Thymus (tissue), 14 donors: ENCODE measurements at places on chromosomes 1 and 21. TPM values are rescaled to one million over a fixed set of nuclear protein-coding genes. Genes with fewer than 3 reads are reported as not detected.

DNA sequence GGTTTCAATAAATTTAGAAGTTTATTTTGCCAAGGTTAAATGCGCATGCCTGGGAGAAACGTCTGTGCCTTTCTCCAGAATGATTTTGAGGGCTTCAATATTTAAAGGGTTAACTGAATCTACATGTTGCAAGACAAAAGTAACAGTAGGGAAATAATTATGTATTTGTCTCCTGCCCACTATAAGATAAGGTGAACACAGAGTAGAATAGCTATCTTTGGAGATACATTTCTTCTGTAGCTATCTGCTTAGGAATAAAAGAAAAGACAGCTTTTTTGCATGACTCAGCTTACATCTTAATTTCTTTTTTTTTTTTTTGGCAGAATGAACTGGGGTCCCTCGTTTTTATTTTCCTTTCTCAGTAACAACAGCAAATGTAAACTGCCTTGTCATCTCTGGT lies 1351.6 kb downstream of the AMY1C start:
- no peaks in the 10 kb centered on the region for H3K4me1 ChIP-seq
- no peak overlapping the region for H3K27ac ChIP-seq
- H3K27me3 ChIP-seq = no peaks in the 10 kb centered on the region
- H3K4me3 ChIP-seq = no peak overlapping the region
- no peaks in the 10 kb centered on the region for H3K36me3 ChIP-seq
- DNase-seq = no peak

DNA sequence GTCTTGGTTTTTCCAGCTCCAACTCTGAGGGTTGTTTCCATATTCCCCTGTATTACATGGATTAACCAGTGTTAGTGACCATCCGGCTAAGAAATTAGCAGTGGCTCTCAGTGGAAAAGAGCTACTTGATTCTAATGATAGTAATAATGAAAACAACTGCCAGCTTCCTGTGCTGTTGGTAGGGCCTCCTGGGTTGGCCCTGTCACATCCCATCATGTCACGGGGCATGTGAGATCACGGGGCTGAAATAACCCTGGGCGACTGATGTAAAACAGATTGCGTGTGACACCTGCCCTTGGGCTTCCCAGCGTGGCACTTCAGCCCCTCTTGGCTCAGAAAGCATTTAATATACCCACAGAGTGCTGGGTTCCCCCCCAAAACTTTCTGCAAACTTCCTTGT lies 149.0 kb downstream of the ROR1 start:
- DNase-seq = no peak
- peaks cover 11% of the 10 kb centered on the region for H3K4me1 ChIP-seq
- H3K27me3 ChIP-seq = no peaks in the 10 kb centered on the region
- H3K4me3 ChIP-seq = no peak overlapping the region
- H3K36me3 ChIP-seq = no peaks in the 10 kb centered on the region
- H3K27ac ChIP-seq = no peak overlapping the region

- H3K4me1 ChIP-seq = peaks cover 5% of the 10 kb centered on the region
- no peak for DNase-seq
- H3K4me3 ChIP-seq = no peak overlapping the region
- H3K27me3 ChIP-seq = no peaks in the 10 kb centered on the region
These were observed 22.4 kb downstream of the ASH1L start for GRCh38 chr1:155540000-155540874.

DNA sequence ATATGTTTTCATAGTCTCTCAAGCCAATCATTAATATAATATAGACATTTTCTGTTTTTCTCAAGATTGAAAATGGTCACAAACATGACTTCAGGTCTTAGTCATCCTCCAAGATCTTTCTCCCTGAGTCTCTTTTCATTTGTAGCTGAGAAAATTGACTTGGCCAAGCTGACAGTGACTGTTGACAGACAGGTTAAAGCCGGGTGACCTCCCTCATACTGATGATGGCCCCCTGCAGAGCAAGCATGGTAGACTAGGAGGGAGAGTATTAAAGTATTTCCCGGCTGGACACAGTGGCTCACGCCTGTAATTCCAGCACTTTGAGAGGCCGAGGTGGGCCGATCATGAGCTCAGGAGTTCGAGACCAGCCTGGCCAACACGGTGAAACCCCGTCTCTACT lies 6.8 kb upstream of the KIAA1614 start:
- H3K36me3 ChIP-seq = no peaks in the 10 kb centered on the region
- peaks cover 5% of the 10 kb centered on the region for H3K27me3 ChIP-seq
- H3K4me1 ChIP-seq = peaks cover 5% of the 10 kb centered on the region
- H3K4me3 ChIP-seq = no peak overlapping the region

DNA sequence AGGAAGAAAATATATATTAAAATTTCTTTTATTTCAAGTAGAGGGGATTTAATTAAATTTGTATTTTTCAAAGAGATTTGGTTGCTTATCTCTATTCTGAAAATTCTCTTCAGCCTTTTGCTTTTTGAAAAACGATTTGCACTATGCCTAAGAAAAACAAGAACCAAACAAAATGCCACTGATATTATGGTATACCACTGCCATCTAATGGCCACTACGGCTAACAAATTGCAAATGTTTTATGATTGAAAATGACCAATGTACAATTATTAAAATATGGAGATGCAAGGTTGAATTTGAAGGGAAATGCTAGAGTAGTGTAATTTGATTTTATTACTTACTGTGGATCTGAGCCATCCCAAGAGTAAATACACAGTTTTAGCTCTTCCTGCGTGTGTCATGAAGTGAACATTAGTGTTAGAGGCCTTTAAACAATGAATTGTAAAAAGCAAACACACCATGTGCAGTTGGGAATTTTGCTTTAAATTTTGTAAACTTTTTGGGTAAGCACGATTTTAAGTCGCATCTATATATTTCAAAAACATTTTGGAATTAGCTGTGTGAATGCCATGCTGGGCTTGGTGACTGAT lies 137.4 kb upstream of the USP25 start:
- no peak overlapping the region for H3K27ac ChIP-seq
- no peak overlapping the region for H3K4me3 ChIP-seq
- DNase-seq = peak; percentile 21
- H3K36me3 ChIP-seq = no peaks in the 10 kb centered on the region
- H3K27me3 ChIP-seq = no peaks in the 10 kb centered on the region

GRCh38 chr1:15742339-15742801 lies at the start of gene TMEM82:
TMEM82 (plus strand) TSS chr1:15742499; CDS start chr1:15742560, 61 bp downstream.
- H3K27ac ChIP-seq = no peak within 1 kb of the TSS
- no peaks in the 10 kb centered on the region for H3K4me1 ChIP-seq
- no peak within 1 kb of the TSS for H3K4me3 ChIP-seq
- DNase-seq = no peak
- no peaks in the 10 kb centered on the region for H3K27me3 ChIP-seq

GRCh38 chr1:183173828-183174227 lies 12.2 kb upstream of the LAMC2 start:
- H3K4me3 ChIP-seq = no peak overlapping the region
- no peak overlapping the region for H3K27ac ChIP-seq
- H3K4me1 ChIP-seq = no peaks in the 10 kb centered on the region
- H3K36me3 ChIP-seq = no peaks in the 10 kb centered on the region
- no peaks in the 10 kb centered on the region for H3K27me3 ChIP-seq
- DNase-seq = no peak

GRCh38 chr1:152185544-152186391 lies 26.7 kb upstream of the RPTN start:
- no peaks in the 10 kb centered on the region for H3K36me3 ChIP-seq
- peaks cover 18% of the 10 kb centered on the region for H3K27me3 ChIP-seq
- no peak overlapping the region for H3K27ac ChIP-seq
- H3K4me1 ChIP-seq = no peaks in the 10 kb centered on the region

- H3K27me3 ChIP-seq = peaks cover 52% of the 10 kb centered on the region
- H3K4me1 ChIP-seq = peaks cover 12% of the 10 kb centered on the region
- no peak within 1 kb of the TSS for H3K27ac ChIP-seq
- no peaks in the 10 kb centered on the region for H3K36me3 ChIP-seq
- no peak for DNase-seq
These were observed at the start of gene SLC30A2 for GRCh38 chr1:26045722-26046245. SLC30A2 (minus strand) TSS chr1:26046118; CDS start chr1:26045896, 222 bp downstream.

DNA sequence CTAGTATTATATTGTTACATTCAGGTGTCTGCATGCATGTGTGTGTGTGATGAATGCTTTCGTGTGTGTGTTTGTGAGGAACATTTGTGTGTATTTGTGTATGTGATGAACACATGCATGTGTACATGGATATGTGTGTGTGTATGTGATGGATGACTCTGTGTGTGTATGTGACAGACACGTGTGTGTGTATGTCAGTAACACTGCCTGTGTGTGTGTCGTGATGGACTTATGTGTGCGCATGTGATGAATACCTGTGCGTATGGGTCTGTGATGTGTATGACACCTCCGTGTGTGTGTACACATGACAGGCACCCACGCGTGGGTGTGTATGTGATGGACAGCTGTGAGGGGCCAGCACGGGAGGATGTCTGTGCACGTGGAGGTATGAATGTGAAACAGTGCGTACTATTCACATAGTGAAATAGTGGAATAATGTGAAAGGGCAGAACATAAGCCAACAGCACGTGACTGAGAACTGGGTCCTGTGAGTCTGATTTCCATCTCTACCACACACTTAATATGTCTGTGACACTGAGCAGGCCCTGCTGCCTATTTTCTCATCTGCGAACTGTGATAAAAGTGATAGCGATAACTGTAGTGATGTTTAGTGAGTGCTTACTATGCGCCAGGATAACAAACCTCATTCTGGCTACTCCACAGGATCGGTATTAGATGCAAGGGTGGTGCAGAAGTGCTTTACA lies 41.8 kb upstream of the CSF3R start:
- H3K4me3 ChIP-seq = no peak overlapping the region
- no peaks in the 10 kb centered on the region for H3K36me3 ChIP-seq
- H3K27ac ChIP-seq = no peak overlapping the region

DNA sequence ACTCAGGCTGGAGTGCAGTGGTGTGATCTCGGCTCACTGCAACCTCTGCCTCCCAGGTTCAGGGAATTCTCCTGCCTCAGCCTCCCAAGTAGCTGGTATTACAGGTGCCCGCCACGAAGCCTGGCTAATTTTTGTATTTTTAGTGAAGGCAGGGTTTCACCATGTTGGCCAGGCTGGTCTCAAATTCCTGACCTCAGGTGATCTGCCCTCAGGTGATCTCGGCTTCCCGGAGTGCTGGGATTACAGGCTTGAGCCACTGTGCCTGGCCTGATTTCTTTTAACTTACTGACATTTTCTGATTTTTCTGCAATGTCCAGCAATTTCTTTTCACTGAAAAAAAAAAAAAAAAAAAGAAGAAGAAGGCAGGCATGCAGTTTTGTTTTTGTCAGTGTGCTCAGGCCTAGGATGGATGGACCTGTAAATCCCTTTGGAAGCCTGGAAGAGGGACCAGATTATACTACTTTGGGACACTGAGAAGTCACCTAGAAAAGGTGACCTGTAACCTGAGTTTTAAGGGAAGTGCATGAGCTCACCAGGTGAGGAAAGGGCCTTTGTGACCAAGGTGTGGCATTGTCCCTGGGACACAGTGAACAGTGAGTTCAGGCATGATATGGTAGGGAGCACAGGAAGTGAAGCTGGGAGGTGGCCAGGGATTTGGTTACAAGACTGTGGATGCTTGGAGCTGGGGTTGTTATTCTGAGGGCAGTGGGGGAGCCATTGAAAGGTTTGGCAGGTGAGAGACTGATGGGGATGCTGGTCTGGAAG lies 2.7 kb upstream of the TMEM61 start:
- H3K36me3 ChIP-seq = no peaks in the 10 kb centered on the region
- H3K4me1 ChIP-seq = no peaks in the 10 kb centered on the region
- no peak overlapping the region for H3K27ac ChIP-seq
- no peak for DNase-seq

DNA sequence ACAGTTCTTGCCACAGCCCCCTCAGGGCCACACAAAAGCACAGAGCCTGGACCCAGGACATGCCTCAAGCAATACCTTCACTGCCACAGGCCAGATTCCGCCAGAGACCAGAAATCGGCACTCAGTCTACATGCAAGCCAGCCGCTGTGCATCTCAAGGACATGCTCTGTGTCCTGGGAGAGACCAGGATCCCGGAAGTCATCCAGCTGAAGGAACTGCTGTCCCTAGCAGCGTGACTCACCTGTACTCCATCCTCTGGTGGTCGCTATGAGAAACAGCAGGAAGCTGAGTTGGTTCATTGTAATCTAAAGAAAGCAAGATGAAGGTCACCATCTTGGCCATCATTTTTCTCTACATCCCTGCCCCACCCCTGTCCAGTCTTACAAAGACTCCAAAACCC lies 401 bp downstream of the ITLN1 start:
- no peaks in the 10 kb centered on the region for H3K4me1 ChIP-seq
- H3K4me3 ChIP-seq = no peak overlapping the region
- H3K27ac ChIP-seq = no peak overlapping the region
- no peaks in the 10 kb centered on the region for H3K36me3 ChIP-seq

DNA sequence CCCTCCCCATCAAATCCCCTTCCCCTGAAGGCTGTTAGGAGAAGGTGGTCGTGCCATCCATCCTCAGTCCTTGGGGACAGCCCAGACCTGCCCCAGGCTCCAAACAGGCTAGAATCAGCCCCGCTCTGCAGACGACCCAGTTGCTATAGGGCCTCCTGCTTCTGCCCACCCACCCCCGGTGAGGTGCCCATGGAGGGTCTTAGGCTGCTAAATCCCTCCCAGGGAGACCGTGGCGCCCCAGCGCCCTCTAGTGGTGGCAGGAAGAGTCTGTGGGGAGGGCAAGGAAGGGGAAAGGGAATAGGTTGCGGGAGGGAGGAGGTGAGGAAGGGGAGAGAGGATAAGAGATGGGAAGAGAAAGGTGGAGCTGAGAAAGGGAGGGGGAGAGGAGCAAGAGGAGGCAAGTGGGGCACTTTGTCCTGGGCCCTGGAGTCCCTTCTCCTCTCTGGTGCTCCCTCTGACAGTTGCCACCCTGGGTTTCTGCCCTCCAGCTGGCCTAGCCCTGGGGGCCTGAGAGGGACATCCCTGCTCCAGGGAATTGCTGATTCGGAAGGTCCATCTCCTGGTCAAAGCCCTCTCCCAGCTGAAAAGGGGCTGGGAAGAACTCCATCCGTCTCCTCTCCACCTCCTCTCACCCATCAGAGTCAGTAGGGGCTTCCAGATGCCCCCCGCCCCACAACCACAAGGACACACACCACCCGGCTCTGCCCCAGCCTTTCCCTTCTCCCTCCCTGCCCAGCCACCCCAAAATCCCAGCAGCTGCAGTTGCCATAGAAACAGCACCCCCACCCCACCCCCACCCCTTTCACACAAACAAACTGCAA lies 55.4 kb downstream of the CAMK2N1 start:
- no peak overlapping the region for H3K27ac ChIP-seq
- H3K27me3 ChIP-seq = peaks cover 13% of the 10 kb centered on the region
- DNase-seq = no peak
- no peaks in the 10 kb centered on the region for H3K4me1 ChIP-seq
- no peaks in the 10 kb centered on the region for H3K36me3 ChIP-seq

GRCh38 chr1:68254667-68255226 lies 22.4 kb upstream of the WLS start:
- H3K27me3 ChIP-seq = no peaks in the 10 kb centered on the region
- H3K4me1 ChIP-seq = no peaks in the 10 kb centered on the region
- H3K27ac ChIP-seq = no peak overlapping the region
- no peaks in the 10 kb centered on the region for H3K36me3 ChIP-seq
- no peak for DNase-seq

- peaks cover 10% of the 10 kb centered on the region for H3K4me1 ChIP-seq
- H3K36me3 ChIP-seq = peaks cover 33% of the 10 kb centered on the region
- no peak overlapping the region for H3K4me3 ChIP-seq
These were observed 34.9 kb downstream of the ECE1 start for GRCh38 chr1:21255284-21255942.

LIPI gene
- total RNA-seq = not detected

CAPN8 gene
- total RNA-seq = 0.38 TPM

FCGR3A gene
- total RNA-seq = 9.0 TPM

FUCA1 gene
- 25.9 TPM for total RNA-seq

NES gene
- total RNA-seq = 3.7 TPM

CD84 gene
- 10.1 TPM for total RNA-seq

FAM151A gene
- 0.47 TPM for total RNA-seq

MYBPH gene
- 0.99 TPM for total RNA-seq

OR6N1 gene
- total RNA-seq = not detected

CCDC17 gene
- 0.90 TPM for total RNA-seq

CD2 gene
- 171 TPM for total RNA-seq

HSF2BP gene
- total RNA-seq = 0.80 TPM

OXCT2 gene
- 2.6 TPM for total RNA-seq
